PC-9 (cell line): ENCODE measurements at places on chromosomes 1 and 21. TPM values are rescaled to one million over a fixed set of nuclear protein-coding genes. Genes with fewer than 3 reads are reported as not detected.

Gene PRR9
- total RNA-seq = not detected in 2 replicates

Gene NMNAT2
- total RNA-seq = 22.5 and 29.2 TPM in 2 replicates

Gene OR2L2
- 0.10 and 0.13 TPM in 2 replicates for total RNA-seq

Gene GOLT1A
- total RNA-seq = 18.7 and 22.8 TPM in 2 replicates

Gene IL22RA1
- total RNA-seq = 4.2 and 5.0 TPM in 2 replicates

Gene SMPDL3B
- total RNA-seq = 26.5 and 29.2 TPM in 2 replicates

Gene GSTM2
- 9.3 and 10.2 TPM in 2 replicates for total RNA-seq

Gene FHL3
- total RNA-seq = 26.2 and 29.8 TPM in 2 replicates

Gene HMGB4
- not detected in 2 replicates for total RNA-seq

Gene PLEKHN1
- 9.1 and 11.9 TPM in 2 replicates for total RNA-seq

Gene PLD5
- total RNA-seq = not detected in 2 replicates

Gene SPRR2F
- total RNA-seq = not detected in 2 replicates

Gene SPRR3
- 0.57 TPM in 1 of 2 replicates, not detected in the other for total RNA-seq

Gene DPYD
- total RNA-seq = 20.0 and 24.1 TPM in 2 replicates

Gene TOR1AIP1
- 23.5 and 24.4 TPM in 2 replicates for total RNA-seq

Gene CD1B
- not detected in 2 replicates for total RNA-seq

Gene AIRE
- total RNA-seq = not detected in 2 replicates

Gene GMEB1
- total RNA-seq = 8.9 and 9.7 TPM in 2 replicates

Gene PTPRC
- total RNA-seq = 0.58 and 0.79 TPM in 2 replicates

Gene VANGL1
- total RNA-seq = 33.4 and 43.0 TPM in 2 replicates

Gene NR1I3
- total RNA-seq = not detected in 2 replicates

Gene MAP1LC3C
- 0.68 and 1.2 TPM in 2 replicates for total RNA-seq

Gene SHISA4
- 22.4 and 28.6 TPM in 2 replicates for total RNA-seq

Gene OR2T2
- not detected in 2 replicates for total RNA-seq

Gene CD1C
- total RNA-seq = not detected in 2 replicates

Gene INKA2
- total RNA-seq = 0.53 and 1.4 TPM in 2 replicates

Gene MIXL1
- total RNA-seq = not detected in 2 replicates

Gene PFKL
- 67.5 and 73.8 TPM in 2 replicates for total RNA-seq

Gene PDXK
- total RNA-seq = 175 and 189 TPM in 2 replicates

Gene EFCAB14
- 71.1 and 95.4 TPM in 2 replicates for total RNA-seq

Gene CELF3
- total RNA-seq = not detected in 2 replicates

Gene KCNK1
- total RNA-seq = 57.6 and 60.6 TPM in 2 replicates

Gene PADI2
- 14.0 and 16.7 TPM in 2 replicates for total RNA-seq

Gene COL8A2
- total RNA-seq = 0.20 and 0.28 TPM in 2 replicates

Gene S100A1
- total RNA-seq = 0.46 and 1.0 TPM in 2 replicates

Gene TMEM269
- 0.28 and 1.0 TPM in 2 replicates for total RNA-seq

Gene AGO1
- 47.9 and 66.0 TPM in 2 replicates for total RNA-seq

Gene ACTRT2
- total RNA-seq = not detected in 2 replicates

Gene GPR157
- total RNA-seq = 9.0 and 10.6 TPM in 2 replicates

Gene SLC44A5
- 0.09 TPM in 1 of 2 replicates, not detected in the other for total RNA-seq

Gene ETS2
- 20.4 and 25.2 TPM in 2 replicates for total RNA-seq

Gene ENAH
- 118 and 167 TPM in 2 replicates for total RNA-seq

Gene LCE2B
- not detected in 2 replicates for total RNA-seq

Gene EVA1C
- 3.0 and 3.1 TPM in 2 replicates for total RNA-seq

Gene CLCNKB
- 1.1 and 1.9 TPM in 2 replicates for total RNA-seq

Gene ASPM
- 38.6 and 57.6 TPM in 2 replicates for total RNA-seq

Gene BRINP3
- not detected in 2 replicates for total RNA-seq

Gene SYTL1
- 43.7 and 49.8 TPM in 2 replicates for total RNA-seq

Gene ATP6V0B
- total RNA-seq = 110 and 125 TPM in 2 replicates

Gene GBP6
- total RNA-seq = 2.0 and 2.2 TPM in 2 replicates

Gene MYBPH
- total RNA-seq = not detected in 2 replicates

Gene SGIP1
- total RNA-seq = not detected in 2 replicates

Gene CRNN
- total RNA-seq = not detected in 2 replicates

Gene MCOLN3
- 8.4 and 10.1 TPM in 2 replicates for total RNA-seq

Gene HCRTR1
- total RNA-seq = not detected in 2 replicates

Gene TNFRSF1B
- total RNA-seq = 2.7 and 3.3 TPM in 2 replicates
